Cardiac muscle cell (in vitro differentiated cells and primary cell): ENCODE measurements at places on chromosomes 12 and 14. TPM values are rescaled to one million over a fixed set of nuclear protein-coding genes. Genes with fewer than 3 reads are reported as not detected.
A peak's percentile ranks its signal among the peaks of the same experiment; 100 is the strongest.

Gene AVPR1A
- total RNA-seq: not detected in 2 replicates

DNA sequence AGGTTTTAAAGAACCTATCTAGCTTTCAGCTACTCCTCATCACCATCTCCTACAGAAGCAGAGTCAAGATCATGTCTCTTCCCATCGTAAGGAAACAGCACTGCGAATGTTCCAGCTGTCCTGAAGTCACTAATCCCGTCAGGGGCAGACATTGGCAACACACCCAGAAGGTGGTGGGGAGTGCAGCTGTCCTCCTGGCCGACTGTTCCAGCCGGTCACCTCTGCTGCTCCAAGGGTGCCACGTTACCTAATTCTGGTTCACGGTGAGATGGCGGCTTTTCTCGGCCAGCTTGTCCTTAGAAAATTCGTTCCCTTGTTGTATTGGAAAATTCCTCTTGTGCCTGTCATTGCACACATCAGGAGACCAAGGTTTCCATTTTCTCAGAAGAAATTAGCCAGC is 196.2 kb downstream of the ZFP36L1 start:
- H3K27ac ChIP-seq: no peak overlapping the region
- no peaks in the 10 kb centered on the region for H3K36me3 ChIP-seq
- no peak for DNase-seq

- H3K27ac ChIP-seq: no peak overlapping the region
- no peaks in the 10 kb centered on the region for H3K27me3 ChIP-seq
- no peaks in the 10 kb centered on the region for H3K36me3 ChIP-seq
- H3K4me3 ChIP-seq: no peak overlapping the region
Measured at GRCh38 chr14:74551001-74551400, 57.4 kb downstream of the ISCA2 start.

Gene ASB2
- 208 and 240 TPM in 2 replicates for total RNA-seq

- peaks cover 2% of the 10 kb centered on the region for H3K4me1 ChIP-seq
- H3K4me3 ChIP-seq: no peak overlapping the region
- no peak for DNase-seq
- H3K36me3 ChIP-seq: peaks cover 10% of the 10 kb centered on the region
- no peak overlapping the region for H3K27ac ChIP-seq
- H3K27me3 ChIP-seq: no peaks in the 10 kb centered on the region
Measured at GRCh38 chr12:104291867-104292524, 11.5 kb upstream of the EID3 start.

DNA sequence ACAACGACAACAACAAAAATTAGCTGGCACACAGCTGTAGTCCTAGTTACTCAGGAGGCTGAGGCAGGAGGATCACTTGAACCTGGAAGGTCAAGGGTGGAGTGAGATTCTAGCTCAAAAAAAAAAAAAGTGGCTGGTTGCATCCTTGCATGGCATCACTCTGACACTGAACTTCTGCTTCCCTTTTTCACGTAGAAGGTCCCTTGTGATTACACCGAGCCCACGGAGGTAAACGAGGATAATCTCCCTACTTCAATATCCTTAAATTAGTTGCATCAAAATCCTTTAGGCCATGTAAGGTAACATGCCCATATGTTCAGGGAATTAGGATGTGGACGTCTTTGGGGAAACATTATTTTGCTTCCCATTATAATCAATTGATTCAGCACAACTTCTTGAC is 4.0 kb upstream of the PPP4R4 start:
- H3K4me1 ChIP-seq: no peaks in the 10 kb centered on the region
- no peak overlapping the region for H3K4me3 ChIP-seq
- DNase-seq: no peak

Gene DLK1
- 24.0 and 28.8 TPM in 2 replicates for total RNA-seq

DNA sequence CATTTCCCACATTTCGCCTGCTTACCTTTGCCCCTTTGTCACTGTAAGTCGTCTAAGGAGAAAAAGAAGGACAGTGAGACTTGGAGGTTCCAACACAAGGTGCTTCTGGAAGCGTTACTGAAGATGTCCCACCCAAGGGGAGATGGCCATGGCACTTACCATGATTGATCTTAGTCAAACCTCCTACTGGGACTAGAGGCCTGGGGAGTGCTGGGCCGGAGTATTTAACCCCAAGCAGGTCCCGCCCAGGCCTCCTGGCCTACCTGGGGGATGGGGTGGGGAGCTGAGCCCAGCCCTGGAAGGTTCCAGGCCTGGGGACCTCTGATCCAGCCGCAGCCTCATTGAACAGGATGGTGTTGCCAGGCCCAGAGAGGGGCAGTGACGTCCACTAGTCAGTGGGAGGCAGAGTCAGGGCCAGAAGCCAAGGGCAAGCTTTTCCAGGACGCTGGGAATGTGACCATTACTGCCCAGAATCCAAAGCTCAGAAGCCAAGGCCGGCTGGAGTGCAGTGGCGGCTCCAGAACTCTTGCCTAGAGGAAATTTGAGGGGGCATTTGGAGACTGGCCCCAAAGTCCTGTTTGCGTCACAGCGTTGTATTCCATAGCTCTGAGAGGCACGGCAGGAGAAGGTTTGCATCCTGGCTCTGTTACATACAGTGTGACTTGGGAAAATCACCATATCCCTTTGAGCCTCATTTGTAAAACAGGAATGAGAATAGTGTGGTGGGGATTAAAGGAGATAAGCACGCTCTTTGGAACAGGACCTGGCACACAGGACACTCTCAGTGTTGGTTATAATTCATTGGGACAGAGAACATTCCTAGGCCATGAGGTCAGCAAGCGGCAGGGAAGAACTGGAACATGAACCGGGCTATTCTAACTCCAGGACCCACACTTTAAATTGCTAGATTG is at the start of gene HPD:
Gene HPD (minus strand): TSS at position 198 of the 911 bp plus-strand sequence. CDS start 36 bp downstream, at position 162.
- H3K27me3 ChIP-seq: no peaks in the 10 kb centered on the region
- H3K27ac ChIP-seq: no peak within 1 kb of the TSS
- no peak within 1 kb of the TSS for H3K4me3 ChIP-seq
- H3K36me3 ChIP-seq: no peaks in the 10 kb centered on the region

- H3K27ac ChIP-seq: no peak overlapping the region
- H3K4me1 ChIP-seq: no peaks in the 10 kb centered on the region
- no peaks in the 10 kb centered on the region for H3K36me3 ChIP-seq
- no peaks in the 10 kb centered on the region for H3K27me3 ChIP-seq
- H3K4me3 ChIP-seq: no peak overlapping the region
Measured at GRCh38 chr14:96065661-96066459, 26.7 kb downstream of the C14orf132 start.

DNA sequence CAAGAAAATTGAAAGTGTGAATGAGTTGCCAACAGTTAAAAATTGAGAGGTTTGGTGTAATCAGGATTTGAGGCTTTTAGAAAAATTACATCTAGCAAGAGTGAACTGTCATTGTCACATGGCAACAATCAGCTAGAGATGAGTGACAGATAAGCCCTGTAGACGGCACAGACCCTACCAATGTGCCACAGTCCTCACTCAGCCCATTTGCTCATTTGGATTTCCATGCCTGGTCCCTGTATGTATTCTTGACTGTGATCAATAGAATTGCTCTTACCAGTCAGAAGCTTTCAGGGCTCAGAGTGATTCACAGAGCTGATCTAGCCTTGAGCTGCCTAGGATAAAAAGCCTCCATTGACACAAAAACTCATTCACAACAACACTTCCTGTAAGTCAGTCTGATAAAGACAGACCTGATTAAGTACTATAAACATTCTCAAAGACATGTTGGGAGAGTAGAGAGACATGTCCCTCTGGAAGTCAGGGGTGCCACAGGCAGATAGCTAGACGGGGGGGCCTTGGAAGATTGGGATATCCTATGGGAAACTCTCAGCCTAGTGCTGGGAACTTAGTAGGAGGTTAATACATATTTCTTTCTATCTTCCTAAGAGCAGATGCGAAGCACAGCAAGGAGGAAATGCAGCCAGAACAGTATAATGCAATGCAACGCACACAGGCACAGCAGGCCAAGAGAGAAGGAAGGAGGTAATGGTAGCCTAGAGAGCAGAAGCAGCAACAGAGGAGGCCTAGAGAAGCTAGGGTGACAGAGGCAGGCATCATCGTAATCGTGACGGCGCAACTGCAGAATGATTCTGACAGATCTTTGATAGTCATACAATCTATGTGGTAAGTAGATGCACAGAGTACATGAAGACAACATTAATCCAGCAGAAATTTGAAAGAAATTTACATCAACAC is 2.0 kb upstream of the PELI2 start:
- H3K36me3 ChIP-seq: no peaks in the 10 kb centered on the region
- no peak for DNase-seq
- H3K27me3 ChIP-seq: peaks cover 15% of the 10 kb centered on the region
- no peak overlapping the region for H3K27ac ChIP-seq

GRCh38 chr14:91380610-91381371 is 36.8 kb downstream of the CCDC88C start:
- DNase-seq: no peak
- no peak overlapping the region for H3K27ac ChIP-seq
- peaks cover 27% of the 10 kb centered on the region for H3K27me3 ChIP-seq
- no peak overlapping the region for H3K4me3 ChIP-seq
- peaks cover 8% of the 10 kb centered on the region for H3K4me1 ChIP-seq

GRCh38 chr14:51188566-51189185 is 51.4 kb upstream of the TMX1 start:
- H3K27ac ChIP-seq: no peak overlapping the region
- H3K4me3 ChIP-seq: no peak overlapping the region
- no peaks in the 10 kb centered on the region for H3K36me3 ChIP-seq
- no peaks in the 10 kb centered on the region for H3K4me1 ChIP-seq
- DNase-seq: no peak

DNA sequence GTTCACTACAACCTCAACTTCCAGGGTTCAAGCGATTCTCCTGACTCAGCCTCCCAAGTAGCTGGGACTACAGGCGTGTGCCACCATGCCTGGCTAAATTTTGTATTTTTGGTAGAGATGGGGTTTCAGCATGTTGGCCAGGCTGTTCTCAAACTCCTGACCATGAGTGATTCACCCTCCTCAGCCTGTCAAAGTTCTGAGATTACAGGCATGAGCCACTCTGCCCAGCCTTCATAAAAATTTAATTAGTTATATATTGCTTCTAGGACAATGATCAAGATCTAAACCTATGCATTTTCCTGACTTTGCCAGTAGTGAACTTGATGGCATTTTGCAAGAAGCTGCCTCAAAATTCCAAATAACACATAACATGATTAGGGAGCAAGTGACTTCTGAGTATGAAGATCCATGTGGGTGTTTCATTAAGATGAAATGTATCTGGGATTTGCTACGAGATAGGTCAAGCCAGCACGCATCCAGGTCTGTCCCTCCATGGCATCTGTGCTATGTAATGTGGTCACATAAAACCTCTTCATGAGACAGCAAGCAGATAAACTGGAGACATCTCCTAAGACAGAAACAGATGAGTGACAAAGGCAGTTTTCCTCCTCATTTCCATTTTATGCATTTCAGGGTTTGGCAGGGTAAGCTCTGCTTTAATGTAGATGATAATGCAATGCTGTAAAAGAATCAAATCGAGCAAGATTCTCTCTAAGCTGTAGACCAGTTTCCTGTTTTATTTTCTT is 319.4 kb upstream of the ATP2B1 start:
- H3K4me3 ChIP-seq: no peak overlapping the region
- no peak overlapping the region for H3K27ac ChIP-seq
- no peaks in the 10 kb centered on the region for H3K36me3 ChIP-seq

Gene GDF11
- total RNA-seq: 53.1 and 54.2 TPM in 2 replicates

DNA sequence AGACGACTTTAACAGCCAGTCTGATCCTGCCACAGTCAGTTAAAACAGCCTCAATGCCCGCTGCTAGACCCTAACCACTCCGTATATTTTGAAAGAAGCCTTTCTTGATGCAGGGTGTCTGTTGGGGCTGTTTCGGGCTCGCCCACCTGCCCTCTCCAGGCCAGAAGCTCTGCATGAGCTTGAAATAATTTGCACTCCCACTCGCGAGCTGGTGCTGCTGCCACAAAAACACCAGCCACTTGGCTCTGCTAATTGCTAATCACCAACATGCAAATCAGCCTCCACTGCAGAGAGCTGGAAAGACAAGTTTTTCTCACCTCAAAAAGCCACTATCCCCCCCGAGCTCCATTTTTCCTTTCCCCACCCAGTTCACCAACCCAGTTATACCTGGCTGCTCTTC is 15.5 kb downstream of the BAZ2A start:
- H3K36me3 ChIP-seq: peaks cover 63% of the 10 kb centered on the region
- peak overlapping the region; percentile 85 for H3K27ac ChIP-seq
- H3K4me3 ChIP-seq: no peak overlapping the region
- no peaks in the 10 kb centered on the region for H3K27me3 ChIP-seq
- DNase-seq: no peak

DNA sequence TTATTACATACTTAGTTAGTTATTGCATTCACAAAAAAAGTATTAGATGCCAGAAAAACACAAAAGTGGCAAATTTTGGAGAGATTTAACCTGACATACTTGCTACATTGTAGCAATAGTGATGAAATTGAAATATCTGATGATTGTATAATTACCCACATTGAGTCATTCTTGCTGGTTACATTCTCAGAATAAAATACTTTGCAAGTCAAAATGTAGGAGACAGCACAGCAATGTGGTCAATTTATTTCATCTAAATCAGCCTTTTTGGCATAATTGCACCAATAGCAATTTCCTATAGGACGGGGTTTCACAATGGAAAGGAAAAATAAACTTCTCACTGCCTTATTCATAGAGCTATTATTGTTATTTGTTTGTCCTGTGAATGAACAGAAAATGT is 125.0 kb upstream of the ETV6 start:
- H3K4me3 ChIP-seq: no peak overlapping the region
- H3K4me1 ChIP-seq: no peaks in the 10 kb centered on the region
- H3K36me3 ChIP-seq: no peaks in the 10 kb centered on the region
- no peak overlapping the region for H3K27ac ChIP-seq

GRCh38 chr12:86057092-86057845 is 183.2 kb downstream of the NTS start:
- H3K4me3 ChIP-seq: no peak overlapping the region
- H3K36me3 ChIP-seq: no peaks in the 10 kb centered on the region
- no peak overlapping the region for H3K27ac ChIP-seq
- H3K27me3 ChIP-seq: no peaks in the 10 kb centered on the region

DNA sequence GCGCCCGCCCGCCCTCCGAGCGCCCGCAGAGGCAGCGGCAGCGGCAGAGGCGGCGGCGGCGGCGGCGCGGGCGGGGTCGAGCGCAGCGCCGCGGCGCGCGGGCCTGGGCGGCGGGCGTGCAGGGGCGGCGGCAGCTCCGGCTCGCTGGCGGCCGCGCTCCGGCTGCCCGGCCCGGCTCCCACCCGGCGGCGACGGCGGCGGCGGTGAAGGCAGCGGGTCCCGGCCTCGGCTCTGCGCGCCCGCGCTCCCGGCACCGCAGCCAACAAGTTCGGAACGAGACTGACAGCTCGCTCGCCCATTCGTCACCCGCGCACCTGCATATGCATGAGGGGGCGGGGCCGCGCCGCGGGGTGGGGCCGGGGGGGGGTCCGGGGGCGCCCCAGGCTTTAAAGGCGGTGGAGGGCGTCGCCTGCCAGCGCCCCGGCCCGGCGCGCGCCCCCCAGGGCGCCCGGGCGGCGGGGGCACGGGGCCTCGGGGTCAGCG is at the start of gene JAG2:
Gene JAG2 (minus strand): TSS at position 281 of the 483 bp plus-strand sequence. CDS start 356 bp downstream, outside the sequence.
- peak; percentile 78 for DNase-seq
- peaks cover 7% of the 10 kb centered on the region for H3K27me3 ChIP-seq
- H3K36me3 ChIP-seq: no peaks in the 10 kb centered on the region
- peaks cover 21% of the 10 kb centered on the region for H3K4me1 ChIP-seq
- peak within 1 kb of the TSS; percentile 41 for H3K4me3 ChIP-seq

Gene OR6C3
- total RNA-seq: not detected in 2 replicates

Gene TNFAIP2
- 0.99 and 1.2 TPM in 2 replicates for total RNA-seq
